Natural killer cell (primary cell): ENCODE measurements at places on chromosomes 1 and 21. TPM values are rescaled to one million over a fixed set of nuclear protein-coding genes. Genes with fewer than 3 reads are reported as not detected.

DNA sequence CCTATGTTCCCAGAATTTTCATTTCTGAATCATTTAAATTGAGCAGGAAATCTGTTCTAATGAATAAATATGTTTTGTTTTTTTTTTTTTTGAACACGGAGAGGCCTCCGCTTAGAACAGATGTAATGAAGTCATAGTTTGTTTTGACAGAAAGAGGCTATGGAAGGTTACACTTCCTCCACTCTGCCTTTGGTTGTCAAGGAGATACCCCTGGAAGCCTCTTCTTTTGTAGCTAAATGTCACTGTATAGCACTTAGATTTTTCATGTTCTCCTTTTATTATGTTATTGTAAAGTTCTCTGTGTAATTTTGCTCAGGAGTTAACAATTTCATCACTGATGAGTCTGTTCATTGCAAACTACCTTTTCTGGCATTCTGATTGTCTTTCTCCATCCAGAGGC lies 22.7 kb upstream of the GNG12 start:
- no peak for DNase-seq

DNA sequence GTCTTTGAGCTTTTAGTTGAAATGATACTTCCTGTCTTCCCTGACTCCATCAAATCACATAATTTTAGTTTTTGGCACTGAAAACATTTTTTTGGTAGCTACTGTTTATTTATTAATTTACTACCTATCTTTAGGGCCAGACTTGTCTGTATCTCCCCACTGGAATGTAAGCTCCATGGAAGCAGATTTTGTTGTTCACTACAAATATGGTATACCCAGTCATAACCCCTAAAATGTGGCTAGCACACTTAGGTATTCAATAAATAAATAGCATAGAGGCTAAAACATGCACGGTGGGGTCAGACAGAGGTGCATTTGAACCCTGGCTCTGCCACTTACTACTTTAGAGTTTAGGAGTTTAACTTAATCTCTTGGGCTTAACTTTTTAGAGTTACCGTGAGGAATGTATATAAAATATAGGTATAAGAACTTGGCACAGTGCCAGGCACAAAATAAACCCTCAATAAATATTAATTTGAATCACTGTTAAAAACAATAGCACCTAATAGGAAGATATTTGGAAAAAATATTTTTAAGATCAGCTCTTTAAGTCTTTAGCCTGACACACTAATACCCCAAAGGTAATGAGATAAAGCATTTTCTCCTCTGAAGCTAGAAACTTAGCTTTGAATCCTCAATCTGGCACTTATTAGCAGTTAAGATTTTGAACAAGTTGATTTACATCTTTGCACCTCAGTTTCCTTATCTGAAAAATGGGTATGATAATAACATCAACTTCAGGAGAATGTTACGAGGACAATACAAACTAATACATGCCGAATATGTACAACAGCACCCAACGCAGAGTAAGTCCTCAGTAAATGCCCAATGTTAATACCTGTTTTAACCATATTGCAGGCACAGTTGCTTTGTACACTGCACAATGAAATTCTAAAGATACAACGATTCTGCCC lies 59.6 kb upstream of the HP1BP3 start:
- no peak for DNase-seq

DNA sequence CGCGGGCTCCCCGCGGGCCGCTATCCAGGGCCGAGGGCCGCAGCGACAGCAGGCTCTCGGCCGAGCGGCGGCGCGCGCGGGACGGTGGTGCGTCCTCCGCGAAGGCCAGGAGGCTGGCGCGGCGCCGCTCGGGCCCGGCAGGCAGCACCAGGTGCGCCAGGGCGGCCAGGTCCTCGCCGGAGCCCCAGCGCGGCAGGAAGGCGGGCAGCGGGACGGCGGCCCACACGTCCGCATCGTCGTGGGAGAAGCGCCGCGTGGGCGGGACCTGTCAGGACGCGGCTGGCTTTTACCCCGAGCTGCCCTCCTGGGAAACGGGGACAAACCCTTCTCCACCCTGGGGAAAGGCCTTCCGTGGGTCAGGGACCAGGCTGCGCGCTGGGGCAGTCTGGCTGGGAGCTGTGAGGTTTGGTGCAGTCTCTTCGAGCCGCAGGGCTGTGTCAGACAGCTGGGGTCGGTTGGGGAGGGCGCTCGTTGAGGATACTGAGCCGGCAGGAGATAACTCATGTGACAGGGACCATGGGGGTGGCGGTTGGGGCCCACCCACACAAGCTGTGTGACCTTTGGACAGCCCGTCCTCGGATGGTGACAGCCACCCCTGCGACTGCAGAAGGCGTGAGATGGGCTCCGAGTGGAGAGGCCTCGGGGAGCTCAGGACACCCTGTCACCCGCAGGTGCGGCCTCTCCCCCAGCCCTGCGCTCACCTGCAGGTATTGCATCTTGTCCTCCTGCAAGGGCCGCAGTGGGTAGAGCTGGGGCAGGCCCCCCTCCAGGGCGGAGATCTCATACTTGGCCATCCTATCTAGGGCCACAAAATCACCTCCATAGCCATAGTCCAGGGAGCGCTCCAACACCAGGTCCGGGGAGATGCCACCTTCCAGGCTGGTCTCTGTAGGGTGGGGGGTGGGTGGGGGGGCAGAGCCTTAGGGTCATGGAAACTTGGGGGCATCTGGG lies 6.0 kb downstream of the HES3 start:
- no peak for DNase-seq

DNA sequence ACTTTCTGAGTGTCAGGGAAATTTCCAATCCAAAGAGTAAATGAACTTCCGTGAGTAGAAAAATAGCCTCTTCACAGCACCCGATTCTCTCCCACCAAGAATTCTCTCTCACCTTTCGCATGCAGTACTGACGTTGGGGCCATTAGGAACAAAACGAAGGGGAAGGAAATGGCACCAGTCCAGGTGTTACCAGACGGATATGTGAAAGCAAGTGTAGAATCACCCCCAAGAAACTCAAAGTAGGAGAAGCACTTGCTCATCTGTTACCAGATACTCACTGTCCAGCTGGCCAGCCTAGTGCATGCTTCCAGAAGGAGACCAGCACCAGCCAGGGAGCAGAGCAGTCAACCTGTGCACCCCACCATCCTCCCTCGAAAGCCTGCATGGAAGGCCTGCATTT lies 55.1 kb downstream of the ITPKB start:
- no peak for DNase-seq

GRCh38 chr1:27542463-27543273 lies 52.7 kb upstream of the WASF2 start:
- no peak for DNase-seq

The TRIM62 gene
- 23.2 TPM for total RNA-seq

GRCh38 chr1:158035976-158036583 lies 42.6 kb downstream of the KIRREL1 start:
- no peak for DNase-seq

The PLPP3 gene
- total RNA-seq, result 0.11 TPM

The HPCAL4 gene
- total RNA-seq, result 1.3 TPM
